ENCODE measurements at places on chromosomes 1 and 21.
A peak's percentile ranks its signal among the peaks of the same experiment; 100 is the strongest.

GRCh38 chr1:35454616-35455015 lies 102.6 kb downstream of the KIAA0319L start:
- DNase-seq, result no peak

DNA sequence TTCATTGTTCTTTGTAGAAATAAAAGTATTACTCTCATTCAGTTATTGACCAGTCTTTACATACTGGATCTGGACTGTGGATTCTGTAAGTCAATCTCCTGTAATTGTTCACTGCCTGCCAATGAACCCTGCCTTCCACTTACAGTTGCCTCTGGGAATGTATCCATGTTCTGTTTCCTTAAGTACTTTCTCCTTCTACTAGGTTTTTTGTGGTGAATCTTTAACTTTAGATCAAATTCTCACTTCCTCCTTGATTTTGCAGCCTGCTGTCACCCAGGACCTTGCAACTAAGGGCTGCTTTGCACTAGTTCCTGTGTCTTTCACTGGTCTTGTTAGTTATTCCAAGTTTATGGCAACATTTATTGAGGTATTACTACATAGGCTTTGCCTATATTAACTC lies 28.2 kb upstream of the ANKRD13C start:
- no peak for DNase-seq

DNA sequence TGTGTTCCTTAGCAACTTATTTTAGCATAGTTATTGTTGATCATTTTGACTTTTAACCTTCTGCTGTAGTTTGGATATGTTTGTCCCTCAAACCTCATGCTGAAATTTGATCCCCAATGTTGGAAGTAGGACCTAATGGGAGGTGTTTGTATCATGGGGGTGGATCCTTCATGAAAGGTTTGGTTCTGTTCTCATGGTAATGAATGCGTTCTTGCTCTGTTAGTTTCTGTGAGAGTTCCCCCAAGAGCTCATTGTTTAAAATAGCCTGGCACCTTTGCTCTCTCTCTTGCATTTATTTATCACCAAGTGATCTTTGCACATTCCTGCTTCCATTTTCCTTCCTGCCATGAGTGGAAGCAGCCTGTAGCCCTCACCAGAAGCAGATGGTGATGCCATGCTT lies 372.1 kb upstream of the VAMP3 start:
- no peak for DNase-seq

GRCh38 chr21:45971616-45972352 lies 9.8 kb upstream of the COL6A1 start:
- DNase-seq, result no peak

- peak; percentile 82 for DNase-seq
Observed at GRCh38 chr1:9823943-9824701, at the start of gene CLSTN1. Gene CLSTN1 (minus strand): TSS chr1:9823965. CDS start chr1:9823733, 232 bp downstream.
